Mesenchymal stem cell (in vitro differentiated cells and primary cell): ENCODE measurements at places on chromosomes 4 and X.

DNA sequence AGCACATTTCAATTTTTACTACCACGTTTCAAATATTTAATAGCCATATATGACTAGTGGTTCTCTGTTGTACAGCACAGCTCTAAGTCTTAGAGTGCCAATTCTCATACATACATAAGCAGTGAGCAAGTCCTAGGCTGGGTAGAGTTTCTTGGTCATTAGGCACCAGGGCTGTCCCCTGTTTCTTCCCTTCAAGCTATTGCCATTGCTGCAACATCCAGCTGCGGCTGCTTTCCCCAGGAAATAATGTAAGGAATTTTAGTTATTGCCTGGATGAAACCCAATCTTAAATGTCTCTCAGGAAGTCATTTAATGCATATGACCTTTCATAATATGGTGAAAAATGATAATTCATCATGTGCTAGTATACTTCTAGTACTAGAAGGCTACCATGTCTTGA, 74.1 kb upstream of the PPP3CA start:
- H3K27me3 ChIP-seq, result no peaks in the 10 kb centered on the region
- H3K4me3 ChIP-seq, result no peak overlapping the region
- H3K4me1 ChIP-seq, result no peaks in the 10 kb centered on the region
- H3K36me3 ChIP-seq, result no peaks in the 10 kb centered on the region
- peak; percentile 2 for DNase-seq
- no peak overlapping the region for H3K27ac ChIP-seq

GRCh38 chr4:87631668-87632067, 18.4 kb upstream of the DMP1 start:
- no peak overlapping the region for H3K27ac ChIP-seq
- no peaks in the 10 kb centered on the region for H3K27me3 ChIP-seq
- no peak for DNase-seq
- peaks cover 3% of the 10 kb centered on the region for H3K4me1 ChIP-seq

DNA sequence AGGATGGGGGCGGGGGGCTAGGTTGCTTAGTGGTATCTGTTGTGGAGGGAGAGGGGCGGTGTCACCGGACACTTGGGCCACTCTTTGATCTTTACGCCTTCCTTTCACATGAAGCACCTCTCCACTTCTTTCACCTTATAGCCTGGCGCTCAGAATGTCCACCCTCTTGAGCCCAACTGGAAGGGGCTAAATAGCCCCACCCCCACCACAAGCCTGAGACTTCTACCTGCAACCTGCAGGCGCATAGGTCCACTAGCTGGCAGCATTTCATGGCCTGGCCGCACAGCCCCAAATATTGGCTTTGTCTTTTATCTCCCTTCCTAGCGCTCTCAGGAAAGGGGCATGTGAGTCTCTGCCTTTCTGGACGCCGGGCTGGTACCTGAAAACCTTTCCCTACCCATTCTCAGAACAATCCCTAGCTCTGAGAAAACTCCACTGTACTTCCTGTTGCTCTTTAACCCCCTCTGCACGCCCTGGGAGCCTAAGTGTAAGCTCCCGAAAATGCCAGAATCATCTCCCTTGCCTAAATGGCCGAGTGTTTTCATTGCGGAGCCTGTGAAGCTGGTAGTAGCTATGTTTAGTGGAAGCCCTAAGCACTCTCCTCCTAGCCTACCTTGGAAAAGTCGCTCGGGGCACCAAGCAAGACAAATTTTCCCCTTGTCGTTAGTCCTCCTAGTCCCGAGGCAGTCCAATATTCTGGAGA, 1.2 kb upstream of the TRPC5 start:
- no peaks in the 10 kb centered on the region for H3K36me3 ChIP-seq
- H3K27ac ChIP-seq, result no peak overlapping the region
- peaks cover 30% of the 10 kb centered on the region for H3K27me3 ChIP-seq
- no peak overlapping the region for H3K4me3 ChIP-seq
- no peaks in the 10 kb centered on the region for H3K4me1 ChIP-seq

DNA sequence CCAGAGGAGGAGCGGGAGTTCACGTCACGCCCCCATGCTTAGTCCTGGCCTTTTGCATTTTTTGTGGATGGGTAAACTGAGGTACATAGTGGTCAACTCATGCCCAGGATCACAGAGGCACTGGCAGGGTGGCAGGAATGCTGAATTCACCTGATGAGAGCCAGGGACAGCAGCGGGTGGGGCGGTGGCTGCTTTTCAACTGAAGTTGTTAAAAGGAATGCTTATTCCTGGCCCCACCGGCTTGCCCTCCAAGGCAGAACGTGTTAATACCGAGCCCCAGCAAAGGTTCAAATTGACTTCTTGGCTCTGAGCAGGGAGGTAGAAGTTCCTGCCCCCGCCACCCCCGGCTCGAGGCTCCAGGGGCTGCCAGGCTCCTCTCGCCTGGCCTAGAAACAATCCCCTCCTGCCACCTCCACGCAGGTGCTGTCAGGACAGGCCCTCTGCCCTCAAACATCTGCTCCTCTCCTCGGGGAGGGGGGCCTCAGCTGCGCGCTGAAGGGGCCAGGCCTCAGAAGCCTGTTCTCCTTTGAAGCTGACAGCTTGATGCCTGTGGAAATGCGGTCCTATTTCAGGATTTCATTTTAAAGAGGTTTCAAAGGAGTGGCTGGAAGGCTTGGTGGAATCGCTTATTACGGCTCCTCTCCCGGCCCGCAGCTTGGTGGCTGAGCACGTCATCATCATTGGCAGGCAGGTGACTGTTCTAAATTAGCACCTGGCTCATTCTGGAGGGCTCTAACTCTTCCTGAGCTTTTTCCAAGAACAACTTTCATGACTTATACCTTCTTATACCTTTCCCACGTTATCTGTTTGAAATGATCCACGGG, 93.0 kb downstream of the PHKA2 start:
- no peaks in the 10 kb centered on the region for H3K27me3 ChIP-seq
- H3K4me3 ChIP-seq, result no peak overlapping the region
- DNase-seq, result no peak
- peaks cover 11% of the 10 kb centered on the region for H3K4me1 ChIP-seq

DNA sequence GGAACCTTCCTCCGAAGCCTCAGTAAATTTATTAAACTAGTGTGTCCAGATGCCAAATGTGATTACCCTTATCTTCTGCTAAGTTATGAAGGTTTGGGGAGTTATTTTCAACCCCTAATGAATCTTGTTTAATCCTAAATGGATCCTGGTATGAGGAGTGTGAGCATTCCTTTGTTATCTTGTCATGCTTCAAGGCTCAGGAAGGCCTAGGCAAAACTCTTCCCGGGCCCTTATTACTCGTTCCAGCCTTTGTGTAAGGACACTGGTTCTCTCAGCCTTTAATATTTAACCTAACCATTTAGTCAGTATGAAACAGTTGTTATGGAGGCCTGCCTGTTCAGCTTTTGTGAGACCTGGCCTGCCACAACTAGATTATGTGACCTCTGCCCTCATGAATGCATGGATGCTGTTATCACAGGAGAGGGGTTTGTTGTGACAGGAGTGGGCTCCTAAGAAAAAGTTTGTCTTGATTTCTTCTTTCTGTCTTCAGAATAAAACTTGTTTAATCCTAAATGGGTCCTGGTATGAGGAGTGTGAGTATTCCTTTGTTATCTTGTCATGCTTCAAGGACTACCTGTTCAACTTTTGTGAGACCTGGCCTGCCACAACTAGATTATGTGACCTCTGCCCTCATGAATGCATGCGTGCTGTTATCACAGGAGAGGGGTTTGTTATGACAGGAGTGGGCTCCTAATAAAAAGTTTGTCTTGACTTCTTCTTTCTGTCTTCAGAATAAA, 181.7 kb downstream of the SLC39A8 start:
- H3K27me3 ChIP-seq, result no peaks in the 10 kb centered on the region
- no peaks in the 10 kb centered on the region for H3K4me1 ChIP-seq
- DNase-seq, result no peak
- no peak overlapping the region for H3K4me3 ChIP-seq
- no peak overlapping the region for H3K27ac ChIP-seq

- H3K4me3 ChIP-seq, result no peak overlapping the region
- peaks cover 4% of the 10 kb centered on the region for H3K4me1 ChIP-seq
- no peak overlapping the region for H3K27ac ChIP-seq
- H3K36me3 ChIP-seq, result no peaks in the 10 kb centered on the region
- DNase-seq, result peak; percentile 76
Observed at GRCh38 chr4:38368613-38369012, 295.4 kb upstream of the KLF3 start.

DNA sequence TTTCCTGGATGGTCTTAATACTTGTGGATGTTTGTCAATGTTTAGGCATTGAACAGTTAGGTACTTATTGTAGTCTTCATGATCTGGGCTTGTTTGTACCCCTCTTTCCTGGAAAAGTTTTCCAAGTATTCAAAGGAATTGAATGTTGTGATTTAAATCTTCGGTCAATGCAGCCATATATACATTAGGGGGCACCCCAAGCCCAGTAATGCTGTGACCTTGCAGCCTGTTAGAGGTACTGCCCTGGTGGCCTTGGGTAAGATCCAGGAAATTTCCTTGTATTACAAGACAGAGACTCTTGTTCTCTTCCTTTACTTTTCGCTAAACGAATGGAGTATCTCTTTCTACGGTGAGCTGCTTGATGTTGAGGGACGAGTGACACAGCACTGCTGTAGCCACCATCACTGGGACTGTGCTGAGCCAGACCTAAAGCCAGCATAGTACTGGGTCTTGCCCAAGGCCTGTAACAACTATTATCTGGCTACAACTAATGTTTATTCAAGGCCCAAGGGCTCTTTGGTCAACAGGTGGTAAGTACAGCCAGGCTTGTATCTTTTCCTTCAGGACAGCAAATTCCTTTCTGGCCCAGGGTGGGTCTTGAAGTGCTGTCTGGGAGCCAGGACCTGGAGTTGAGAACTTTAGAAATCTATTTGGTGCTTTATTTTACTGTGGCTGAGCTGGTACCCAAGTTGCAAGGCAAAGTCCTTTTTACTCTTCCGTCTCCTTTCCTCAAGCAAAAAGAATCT, 118.3 kb upstream of the ATOH1 start:
- peaks cover 3% of the 10 kb centered on the region for H3K27me3 ChIP-seq
- H3K4me1 ChIP-seq, result no peaks in the 10 kb centered on the region
- no peak for DNase-seq
- H3K36me3 ChIP-seq, result no peaks in the 10 kb centered on the region
- no peak overlapping the region for H3K27ac ChIP-seq

DNA sequence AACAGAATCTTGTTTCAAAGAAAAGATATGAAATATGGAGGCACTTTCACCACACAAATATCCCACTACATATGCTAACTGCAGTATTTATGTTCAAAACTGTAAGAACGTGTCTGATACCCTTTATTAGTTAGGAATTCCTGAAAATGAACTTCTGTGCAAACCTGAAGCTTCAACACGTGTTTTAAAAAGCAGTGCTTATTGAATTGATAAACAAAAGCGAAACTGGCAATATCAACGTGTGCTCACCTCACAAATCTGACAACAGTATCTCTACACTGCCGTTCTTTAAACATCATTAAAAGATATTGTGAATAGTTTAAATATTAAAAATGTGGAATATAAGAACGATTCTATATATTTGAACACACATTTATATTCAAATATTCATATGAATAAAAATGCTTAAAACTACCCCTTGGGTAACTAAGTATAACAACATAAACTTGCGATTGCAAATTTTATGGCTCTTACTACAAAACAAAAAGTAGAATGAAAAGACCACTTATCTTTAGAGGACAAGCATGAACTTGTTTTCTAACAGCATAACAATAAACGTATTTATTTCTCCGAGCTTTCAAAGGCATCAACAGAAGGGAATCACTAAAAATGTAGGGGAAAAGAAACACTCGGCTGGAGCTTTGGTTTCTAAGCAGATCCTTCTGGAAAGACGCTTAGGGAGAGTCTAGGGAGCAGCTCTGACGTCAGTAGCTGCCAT, at the start of gene LRP2BP:
Gene LRP2BP (minus strand): TSS at position 687 of the 718 bp plus-strand sequence. CDS start 17,738 bp downstream, outside the sequence.
- peaks cover 18% of the 10 kb centered on the region for H3K36me3 ChIP-seq
- H3K27me3 ChIP-seq, result no peaks in the 10 kb centered on the region
- H3K4me1 ChIP-seq, result peaks cover 4% of the 10 kb centered on the region
- peak; percentile 7 for DNase-seq

- no peak for DNase-seq
- H3K4me3 ChIP-seq, result no peak overlapping the region
- no peaks in the 10 kb centered on the region for H3K4me1 ChIP-seq
- no peaks in the 10 kb centered on the region for H3K27me3 ChIP-seq
- no peak overlapping the region for H3K27ac ChIP-seq
Observed at GRCh38 chrX:3938587-3938986, 225.1 kb upstream of the PRKX start.

GRCh38 chr4:174600391-174600790, 78.1 kb upstream of the HPGD start:
- no peak overlapping the region for H3K4me3 ChIP-seq
- no peak for DNase-seq
- no peaks in the 10 kb centered on the region for H3K36me3 ChIP-seq
- H3K4me1 ChIP-seq, result no peaks in the 10 kb centered on the region

DNA sequence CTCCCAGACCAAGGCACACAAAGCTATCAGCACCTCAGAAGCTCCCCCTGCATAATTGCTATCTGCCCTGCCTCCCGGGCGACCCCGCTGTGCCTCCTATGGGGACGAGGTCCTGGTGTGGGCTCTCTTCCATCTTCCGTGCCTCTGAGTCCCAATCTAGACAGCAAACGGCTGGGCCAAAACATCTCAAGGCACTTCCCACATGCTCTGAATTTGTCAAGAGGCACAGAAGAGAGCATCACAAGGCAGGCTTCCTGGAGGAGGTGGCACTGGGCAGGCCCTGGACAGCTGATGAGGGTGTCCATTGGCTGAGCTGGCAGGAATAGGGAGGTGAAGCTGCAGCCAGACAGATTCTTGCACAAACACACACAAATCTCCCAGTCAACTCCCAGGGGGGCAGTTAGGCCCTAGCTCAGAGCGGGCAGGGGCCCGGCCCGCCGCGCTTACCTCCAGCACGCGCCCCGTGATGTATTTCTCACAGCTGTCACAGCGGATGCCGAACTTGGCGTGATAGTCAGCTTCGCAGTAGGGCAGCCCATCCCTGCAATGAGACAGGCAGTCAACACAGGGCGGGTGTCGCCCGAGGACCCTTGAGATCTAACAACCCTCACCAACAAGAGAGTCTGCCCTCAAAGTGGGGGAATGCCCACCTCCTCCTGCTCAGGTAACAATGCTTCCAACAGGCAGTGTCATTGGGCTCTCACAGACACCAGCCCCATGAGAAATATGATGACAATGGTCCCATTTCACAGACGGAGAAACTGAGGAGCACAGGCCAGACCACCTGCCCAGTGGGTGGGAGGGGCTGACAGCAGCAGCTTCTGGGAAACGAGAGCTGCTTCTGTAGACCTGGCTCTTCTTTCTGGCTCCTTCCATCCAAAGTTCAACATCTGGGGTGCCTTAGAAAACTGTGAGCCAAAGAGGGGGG, 81.2 kb downstream of the ABLIM2 start:
- H3K36me3 ChIP-seq, result no peaks in the 10 kb centered on the region
- no peak overlapping the region for H3K27ac ChIP-seq
- no peak overlapping the region for H3K4me3 ChIP-seq
- peaks cover 80% of the 10 kb centered on the region for H3K27me3 ChIP-seq
- H3K4me1 ChIP-seq, result no peaks in the 10 kb centered on the region

DNA sequence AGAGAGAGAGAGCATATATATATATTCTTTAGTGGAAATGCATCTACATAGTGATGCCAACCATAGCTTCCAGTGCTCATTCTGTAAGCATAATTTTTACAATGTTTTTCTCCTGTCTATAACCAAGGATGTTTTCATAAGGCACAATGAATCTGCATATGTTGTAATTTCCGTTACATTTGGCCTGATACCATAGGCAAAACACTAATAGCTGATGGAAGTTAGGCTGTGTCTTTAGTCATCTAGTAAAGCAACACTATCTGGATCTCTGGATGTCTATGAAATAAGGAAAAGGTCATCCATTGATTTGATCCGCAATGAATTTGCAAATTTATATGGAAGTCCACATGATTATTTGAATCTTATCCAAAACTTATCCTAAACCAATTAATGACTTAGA, 8.1 kb downstream of the PCDH7 start:
- no peaks in the 10 kb centered on the region for H3K27me3 ChIP-seq
- H3K27ac ChIP-seq, result no peak overlapping the region
- H3K36me3 ChIP-seq, result no peaks in the 10 kb centered on the region
- H3K4me1 ChIP-seq, result peaks cover 1% of the 10 kb centered on the region
